ENCODE measurements at places on chromosomes 16 and 17.

DNA sequence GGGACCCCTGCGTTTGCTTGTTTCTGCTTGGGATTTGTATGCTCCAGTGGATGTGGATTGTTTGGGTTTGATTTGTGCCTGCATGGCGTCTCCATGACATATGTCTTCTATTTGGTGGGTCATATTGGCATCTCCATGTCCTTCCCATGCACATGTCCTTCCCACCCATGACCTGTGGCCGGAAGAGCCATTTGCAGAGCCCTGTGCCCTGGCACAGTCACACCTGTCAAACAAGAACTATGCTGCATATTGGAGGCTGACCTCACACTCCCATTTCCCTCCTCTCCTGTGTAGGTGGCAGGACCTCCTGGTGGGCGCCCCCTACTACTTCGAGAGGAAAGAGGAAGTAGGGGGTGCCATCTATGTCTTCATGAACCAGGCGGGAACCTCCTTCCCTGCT is 15.8 kb downstream of the ITGA3 start:
- no peak for DNase-seq

DNA sequence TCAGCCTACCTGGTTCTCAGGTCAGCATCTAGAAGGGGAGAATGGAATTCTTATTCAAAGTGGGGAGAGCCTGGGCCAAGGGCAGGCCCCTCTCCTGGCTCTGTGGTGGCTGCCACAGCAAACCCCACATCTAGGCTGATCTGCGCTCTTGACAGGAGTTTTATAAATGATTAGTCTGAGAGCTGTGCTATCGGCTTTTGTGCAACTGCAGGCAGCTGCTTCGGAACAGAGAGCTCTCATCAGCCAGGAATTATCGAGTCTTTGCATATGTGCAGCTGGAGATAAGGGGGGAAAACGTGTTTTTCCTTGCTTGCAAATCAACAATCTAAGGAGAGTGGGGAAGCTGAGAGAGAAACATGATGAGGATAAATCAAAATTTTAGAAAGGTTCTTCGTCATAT is 91.7 kb downstream of the HS3ST3A1 start:
- no peak for DNase-seq

DNA sequence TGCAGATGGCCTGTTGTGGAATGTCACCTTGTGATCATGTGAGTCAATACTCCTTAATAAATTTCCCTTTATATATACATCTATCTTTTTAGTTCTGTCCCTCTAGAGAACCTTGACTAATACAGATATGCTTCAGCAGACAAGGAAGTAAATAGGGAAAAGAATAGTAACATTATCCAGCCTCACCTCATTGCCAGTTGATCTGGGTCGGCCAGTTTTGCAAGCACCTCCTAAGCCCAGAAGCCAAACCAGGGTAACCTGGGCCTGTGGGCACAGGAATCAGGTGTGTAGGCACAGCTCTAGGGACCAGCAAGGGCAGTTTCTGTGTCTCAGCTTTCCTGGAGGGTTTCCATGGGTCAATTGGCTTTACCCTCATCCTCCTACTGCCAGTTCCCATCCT is 11.9 kb upstream of the CCL17 start:
- DNase-seq, result no peak

DNA sequence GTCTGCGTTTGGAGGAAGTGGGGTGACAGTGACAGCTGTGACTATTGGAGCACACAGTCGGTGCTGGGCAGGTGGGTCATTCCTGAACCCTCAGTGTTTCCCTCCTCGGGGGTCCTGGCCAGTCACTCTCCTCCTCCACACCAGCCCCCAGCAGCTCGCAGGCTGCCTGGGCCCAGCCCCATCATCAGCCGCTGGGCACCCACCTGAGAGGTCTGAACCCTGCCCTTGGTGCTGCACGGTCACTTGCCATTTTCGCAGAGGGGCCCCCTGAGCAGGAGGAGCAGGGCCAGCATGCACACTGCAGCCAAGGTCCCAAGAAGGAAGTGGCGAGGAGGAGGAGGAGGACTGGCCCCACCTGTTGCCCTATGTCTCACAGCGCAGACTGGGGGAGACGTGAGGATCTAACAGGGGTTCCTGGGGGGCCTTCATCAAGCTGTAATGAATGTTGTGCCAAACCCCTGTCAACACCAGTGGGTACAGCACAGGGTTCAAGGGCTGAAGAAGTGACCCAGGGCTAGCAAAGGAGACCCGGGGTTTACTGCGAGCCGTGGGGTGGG is 23.0 kb downstream of the JPH3 start:
- DNase-seq, result no peak
